ENCODE measurements at places on chromosomes 16 and 17.

GRCh38 chr16:65671071-65671470 lies 549.2 kb upstream of the CDH11 start:
- DNase-seq: no peak

DNA sequence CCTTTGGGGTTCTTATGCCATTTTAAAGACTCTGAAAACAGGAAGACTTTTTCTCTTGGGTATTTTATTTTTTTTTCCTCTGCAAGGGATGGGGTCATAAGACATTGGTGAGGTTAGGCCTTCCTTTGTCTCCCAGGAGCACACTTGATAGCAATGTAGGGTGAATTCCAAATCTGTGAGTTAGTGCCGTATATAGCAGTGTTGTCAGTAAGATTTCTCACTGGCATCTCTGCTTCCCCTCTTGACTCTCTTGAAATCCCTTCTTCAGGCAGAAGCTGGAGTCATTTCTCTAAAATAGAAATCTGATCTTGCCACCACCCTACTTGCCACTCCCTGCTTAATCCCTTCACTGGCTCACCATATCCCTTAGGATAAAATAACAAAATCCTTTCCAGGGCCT lies 529.7 kb downstream of the WWOX start:
- no peak for DNase-seq

DNA sequence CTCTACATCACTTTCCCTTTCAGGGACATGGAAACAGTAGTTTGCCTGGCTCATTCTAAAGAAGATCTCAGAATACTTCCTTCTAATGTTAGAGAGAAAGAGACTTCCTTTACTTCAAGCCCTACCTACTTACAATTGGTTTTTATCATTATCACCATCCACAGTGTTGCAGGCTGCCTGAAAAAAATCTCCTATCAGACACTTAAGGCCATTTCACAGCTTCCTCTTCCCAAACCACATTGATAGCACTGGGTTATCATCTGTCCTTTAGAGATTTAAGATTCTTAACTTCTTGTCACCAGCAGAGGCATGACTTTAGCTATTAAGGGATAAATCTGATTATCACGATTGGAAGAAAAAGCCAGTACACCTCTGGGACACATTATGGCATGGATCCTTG lies 178.5 kb upstream of the TBX2 start:
- DNase-seq: no peak

DNA sequence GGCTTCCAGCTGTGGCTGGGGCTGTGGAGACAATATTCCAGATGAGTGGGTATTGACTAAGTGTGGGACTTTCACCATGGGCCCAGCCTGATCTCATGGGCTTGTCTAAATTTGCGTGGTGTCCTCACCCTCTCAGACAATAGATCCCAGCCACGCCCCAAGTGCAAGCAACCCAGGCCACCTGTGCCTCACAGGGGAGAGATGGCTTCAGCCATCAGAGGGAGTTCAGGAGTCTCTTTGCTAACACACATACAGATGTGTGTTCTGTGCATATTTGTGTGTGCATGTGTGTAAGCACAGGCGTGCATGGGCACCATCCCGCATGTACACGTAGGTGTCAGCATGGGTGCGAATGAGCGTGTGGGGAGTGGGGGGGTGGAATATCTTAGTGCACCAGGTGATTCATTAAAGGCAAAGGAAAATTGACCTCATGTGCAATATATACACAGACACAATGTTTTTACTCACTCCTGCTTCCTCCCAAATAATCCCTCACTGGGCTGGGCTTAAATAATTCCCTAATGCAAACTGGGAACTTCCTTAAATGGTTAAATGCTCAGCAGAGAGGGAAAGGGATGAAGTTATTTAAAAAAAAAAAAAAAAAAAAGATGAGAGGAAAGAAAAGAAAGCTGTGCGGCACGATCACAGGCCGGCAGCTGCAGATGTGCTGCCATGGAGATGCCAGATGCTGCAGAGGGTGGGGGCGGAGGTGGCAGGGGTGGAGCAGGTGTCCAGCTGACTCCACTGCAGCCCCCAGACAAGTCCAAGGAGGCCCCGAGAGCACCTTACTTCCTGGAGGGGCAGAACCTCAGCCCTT lies 24.0 kb upstream of the CDC42EP4 start:
- peak; percentile 46 for DNase-seq

- DNase-seq: no peak
Observed at GRCh38 chr17:72578817-72579470, 458.1 kb downstream of the SOX9 start.

GRCh38 chr17:79043191-79043930 lies 19.4 kb downstream of the C1QTNF1 start:
- DNase-seq: no peak

DNA sequence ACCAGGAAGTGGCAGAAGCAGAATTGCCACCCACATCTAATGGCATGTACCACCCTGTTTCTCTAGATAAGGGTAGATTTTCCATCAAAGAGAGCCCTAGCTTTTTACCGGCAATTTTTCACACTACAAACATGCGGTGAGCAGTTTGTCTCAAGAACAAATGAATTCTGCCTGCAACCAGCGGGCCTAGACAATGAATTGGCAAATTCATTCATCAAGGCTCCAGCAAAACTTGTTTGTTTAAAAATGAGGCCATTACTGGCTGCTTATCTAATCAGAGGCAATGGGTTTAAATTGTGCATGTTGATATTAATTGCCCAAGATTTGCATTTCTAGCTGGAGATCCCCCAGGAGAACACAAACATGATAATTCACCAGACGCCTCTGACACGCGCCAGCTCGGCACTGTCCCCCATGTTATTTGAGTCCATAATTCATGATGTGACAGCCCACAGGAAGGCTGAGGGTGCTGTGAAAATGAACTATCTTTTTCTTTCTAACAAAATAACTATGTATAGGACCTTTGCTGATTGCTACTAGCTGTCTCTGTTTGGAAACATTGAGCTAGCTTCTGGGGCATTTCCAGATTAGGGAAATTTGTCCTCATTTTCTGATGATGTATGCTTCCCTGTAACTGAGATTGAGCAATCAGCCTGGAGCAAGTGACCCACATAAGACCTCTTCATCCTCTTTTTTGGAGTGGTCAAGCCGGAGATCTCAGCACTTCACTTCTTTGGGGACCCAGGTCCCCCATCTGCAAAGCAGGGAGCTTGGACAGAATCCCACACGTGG lies 80.8 kb downstream of the CNGB1 start:
- no peak for DNase-seq

DNA sequence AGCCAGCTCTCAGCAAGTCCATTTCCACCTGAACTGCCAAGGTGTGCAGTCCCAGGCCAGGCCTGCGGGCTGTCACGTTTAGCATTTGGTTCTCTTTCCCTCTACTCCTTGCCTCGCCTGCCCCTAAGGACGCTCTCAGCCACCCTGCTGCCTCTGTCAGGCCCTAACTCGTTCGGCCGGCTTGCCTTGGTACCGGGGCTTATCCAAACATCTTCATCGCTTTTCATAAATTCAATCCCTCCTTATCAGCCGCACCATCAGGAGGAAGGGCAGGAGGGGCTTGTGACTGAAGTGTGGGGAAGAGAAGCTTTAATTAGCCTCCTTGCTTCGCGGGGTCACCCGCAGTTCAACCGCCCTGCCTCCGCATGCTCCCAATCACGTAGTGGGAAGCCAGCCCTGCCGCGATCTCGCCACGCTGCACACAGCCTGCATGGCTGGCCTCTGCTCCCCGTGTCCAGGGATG lies 231.1 kb downstream of the SOX9 start:
- no peak for DNase-seq

DNA sequence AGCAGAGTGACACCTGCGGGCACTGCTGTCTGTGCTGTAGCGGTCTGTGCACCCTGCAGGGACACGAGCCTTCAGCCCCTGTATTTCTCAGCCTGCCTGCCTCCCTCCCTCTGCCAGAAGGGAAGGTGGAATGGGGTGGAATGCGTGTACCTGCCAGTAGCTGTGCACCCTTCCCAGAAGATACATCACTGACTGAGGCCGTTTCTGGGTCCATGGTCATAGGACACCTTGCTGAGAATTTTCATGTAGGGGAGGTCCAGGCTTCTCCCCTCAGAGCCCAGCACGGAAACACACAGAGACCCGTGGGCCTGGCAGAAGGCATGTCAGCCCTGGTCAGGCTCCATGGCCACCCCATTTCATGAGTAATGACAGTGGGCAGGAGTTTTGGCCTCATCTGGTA lies 16.5 kb downstream of the DBNDD1 start:
- no peak for DNase-seq

DNA sequence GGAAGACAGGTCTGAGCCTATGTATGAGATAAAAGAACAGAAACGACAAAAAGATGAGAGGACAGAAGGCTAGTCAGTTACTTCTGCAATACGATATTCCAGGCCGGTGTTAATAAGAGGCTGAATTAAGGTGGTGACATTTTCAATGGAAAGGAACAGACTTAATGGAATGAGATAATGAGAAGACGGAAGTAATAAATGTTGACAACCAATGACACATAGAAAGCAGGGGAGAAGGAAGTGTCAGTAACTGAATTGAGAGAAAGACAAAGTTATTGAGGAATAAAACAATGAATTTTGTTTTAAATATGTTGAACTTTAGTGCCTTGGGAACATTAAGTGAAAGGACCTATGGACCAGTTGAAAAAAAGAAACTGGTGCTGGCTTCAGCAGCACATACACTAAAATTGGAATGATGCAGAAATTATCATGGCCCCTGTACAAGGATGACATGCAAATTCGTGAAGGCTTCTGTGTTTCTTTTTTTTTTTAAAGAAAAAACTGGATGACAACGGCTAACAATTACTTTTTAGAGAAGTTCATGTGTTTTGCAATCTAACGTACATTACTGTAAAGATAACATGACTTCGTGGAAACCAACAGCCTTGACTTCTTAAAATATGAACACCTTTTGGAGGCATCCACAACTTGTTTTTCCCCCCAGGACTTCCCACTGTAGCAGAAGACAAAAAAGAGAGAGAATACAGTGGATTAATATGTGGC lies 18.5 kb upstream of the CPD start:
- no peak for DNase-seq

- no peak for DNase-seq
Observed at GRCh38 chr17:33704856-33705255, 411.8 kb upstream of the ASIC2 start.

DNA sequence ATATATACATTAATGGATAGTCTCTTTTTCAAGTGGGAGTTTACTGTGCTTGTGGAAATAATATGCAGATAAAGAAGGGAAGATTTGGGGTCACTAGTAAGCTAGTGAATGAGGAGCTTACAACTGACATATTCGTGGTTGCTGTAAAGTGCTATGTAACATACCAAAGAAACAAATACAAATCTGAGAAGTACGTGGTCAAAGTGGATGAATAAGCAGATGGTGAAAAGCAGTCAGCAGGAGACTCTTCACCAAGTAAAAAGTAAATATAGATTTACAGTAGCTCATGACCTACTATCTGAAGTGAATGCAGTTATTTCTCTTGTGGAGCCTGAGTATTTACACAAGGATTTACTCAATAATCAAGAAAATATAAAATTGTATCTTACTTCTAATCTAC lies 136.6 kb upstream of the ELAC2 start:
- no peak for DNase-seq

- no peak for DNase-seq
Observed at GRCh38 chr17:77190576-77190975, 49.8 kb downstream of the SEC14L1 start.

- DNase-seq: no peak
Observed at GRCh38 chr17:83202002-83203000, 122.9 kb downstream of the METRNL start.

- DNase-seq: peak; percentile 15
Observed at GRCh38 chr16:27547134-27547533, 2.6 kb downstream of the GTF3C1 start.

GRCh38 chr17:42475121-42475520 lies 16.4 kb downstream of the ATP6V0A1 start:
- DNase-seq: no peak

DNA sequence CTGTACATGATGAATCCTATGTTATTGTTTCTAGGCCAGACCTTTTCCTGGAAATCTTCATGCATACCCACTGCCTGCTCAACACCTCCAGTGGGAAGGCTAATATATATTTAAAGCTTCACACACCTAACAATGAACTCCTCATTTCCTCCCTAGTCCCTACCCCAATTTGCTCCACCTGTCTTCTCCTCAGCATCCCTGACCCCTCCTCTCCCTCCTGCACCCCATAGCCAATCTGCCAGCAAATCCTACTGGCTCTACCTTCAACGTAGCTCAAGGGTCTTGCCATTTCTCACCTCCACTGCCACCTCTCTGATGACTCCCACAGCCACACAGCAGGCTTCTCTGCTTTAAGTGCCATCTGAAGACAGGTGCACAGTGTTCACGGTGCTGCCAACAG lies 215.6 kb upstream of the WSB1 start:
- no peak for DNase-seq

- DNase-seq: no peak
Observed at GRCh38 chr16:89430436-89431157, 59.8 kb downstream of the ANKRD11 start.

DNA sequence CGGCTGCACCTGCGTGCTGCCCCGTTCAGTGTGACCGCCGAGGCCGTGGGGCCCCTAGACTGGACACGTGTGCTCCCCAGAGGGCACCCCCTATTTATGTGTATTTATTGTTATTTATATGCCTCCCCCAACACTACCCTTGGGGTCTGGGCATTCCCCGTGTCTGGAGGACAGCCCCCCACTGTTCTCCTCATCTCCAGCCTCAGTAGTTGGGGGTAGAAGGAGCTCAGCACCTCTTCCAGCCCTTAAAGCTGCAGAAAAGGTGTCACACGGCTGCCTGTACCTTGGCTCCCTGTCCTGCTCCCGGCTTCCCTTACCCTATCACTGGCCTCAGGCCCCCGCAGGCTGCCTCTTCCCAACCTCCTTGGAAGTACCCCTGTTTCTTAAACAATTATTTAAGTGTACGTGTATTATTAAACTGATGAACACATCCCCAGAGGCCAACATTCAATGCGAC lies 1.7 kb downstream of the IL17C start:
- DNase-seq: no peak

DNA sequence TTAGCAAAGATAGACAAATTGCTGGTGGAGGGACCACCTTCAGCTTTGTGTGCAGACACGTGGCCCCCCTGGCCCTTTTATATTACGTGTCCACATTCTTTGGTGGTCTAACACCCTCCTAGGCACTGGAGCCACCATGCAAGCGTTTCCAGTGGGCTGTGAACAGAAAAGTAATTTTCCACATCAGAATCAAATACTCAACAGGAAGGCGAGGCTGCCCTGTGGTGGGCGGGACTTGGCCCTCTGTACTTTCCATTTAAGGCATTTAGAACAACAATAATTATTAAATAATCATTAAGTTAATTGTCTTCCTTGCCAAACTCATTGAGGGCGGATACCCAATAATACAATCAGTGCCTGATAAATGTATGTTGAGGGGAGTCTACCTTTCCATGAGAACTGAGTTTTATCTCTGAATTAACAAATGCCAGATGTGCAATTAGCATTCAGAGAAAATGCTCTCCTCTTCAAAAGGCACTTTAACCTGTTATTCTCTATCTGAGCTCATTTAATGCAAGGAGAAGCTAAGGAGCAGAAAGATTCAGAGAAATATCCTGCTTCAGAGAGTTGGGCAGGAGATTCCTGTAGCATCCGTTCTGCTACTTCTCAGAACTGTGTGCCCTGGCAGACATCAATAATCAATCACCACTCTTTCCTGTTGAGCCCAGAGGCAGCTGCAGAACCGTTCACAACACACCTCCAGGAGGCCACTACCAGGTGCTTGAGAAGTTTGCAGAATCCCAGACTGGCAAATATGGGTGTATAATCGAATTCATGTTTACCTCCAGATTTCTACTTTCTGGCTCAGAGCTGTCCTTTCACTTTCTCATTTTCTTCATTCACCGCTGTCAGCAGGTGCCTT lies 109.4 kb downstream of the CMIP start:
- DNase-seq: no peak

All from PC-3 (cell line).